ENCODE measurements at places on chromosomes 3 and 15. TPM values are rescaled to one million over a fixed set of nuclear protein-coding genes. Genes with fewer than 3 reads are reported as not detected.

Gene CISH
- 2.1 TPM for total RNA-seq

Gene TRPM1
- not detected for total RNA-seq

Gene PIK3R4
- 27.7 TPM for total RNA-seq

Gene DLEC1
- total RNA-seq = not detected

Gene CHRM5
- total RNA-seq = not detected

Gene P2RY1
- 0.30 TPM for total RNA-seq

Gene SLC22A14
- not detected for total RNA-seq
